Activated T-helper 2 cell treated with anti-CD3 and anti-CD28 coated beads, Interferon-gamma antibody, Interleukin-2, Interleukin-4, amounts not matched to agents 10 μg/mL and 5 μg/mL and 100 μg/mL, durations not matched to agents 14 hours and 24 hours and 36 hours (primary cell): ENCODE measurements at places on chromosomes 12 and 14. TPM values are rescaled to one million over a fixed set of nuclear protein-coding genes. Genes with fewer than 3 reads are reported as not detected.

DNA sequence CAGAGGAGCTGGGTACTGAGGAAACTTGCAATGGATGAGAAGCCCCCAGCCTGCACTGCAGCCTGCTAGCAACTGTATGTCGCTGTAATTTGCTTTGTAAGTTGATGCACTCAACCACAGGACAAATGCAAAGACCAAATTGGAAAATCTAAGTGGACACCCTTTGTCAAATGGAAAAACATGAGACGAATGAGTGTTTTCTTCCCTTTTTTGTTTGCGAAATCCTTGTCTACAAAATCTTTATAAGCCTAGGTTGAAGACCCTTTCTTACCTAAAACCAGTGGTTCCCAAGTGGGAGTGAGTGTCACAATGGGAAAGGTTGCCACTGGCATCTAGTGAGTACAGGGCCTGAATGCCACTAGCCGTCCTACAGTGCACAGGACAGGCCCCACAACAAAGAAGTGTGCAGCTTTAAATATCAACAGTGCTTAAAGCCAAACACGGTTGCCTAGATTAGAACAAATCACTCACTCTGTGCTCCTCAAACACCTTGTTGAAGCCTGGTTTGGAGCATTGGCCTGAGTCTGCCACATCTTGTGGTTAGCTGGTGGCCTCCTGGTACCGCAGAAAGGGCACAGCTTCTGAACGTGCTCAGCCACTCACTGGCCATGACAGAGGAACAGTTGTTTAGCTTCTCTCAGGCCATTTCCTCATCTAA is 7.6 kb upstream of the VASH1 start:
- peaks cover 6% of the 10 kb centered on the region for H3K27me3 ChIP-seq
- no peaks in the 10 kb centered on the region for H3K36me3 ChIP-seq
- no peaks in the 10 kb centered on the region for H3K4me1 ChIP-seq
- DNase-seq = no peak
- H3K4me3 ChIP-seq = no peak overlapping the region
- H3K27ac ChIP-seq = no peak overlapping the region

DNA sequence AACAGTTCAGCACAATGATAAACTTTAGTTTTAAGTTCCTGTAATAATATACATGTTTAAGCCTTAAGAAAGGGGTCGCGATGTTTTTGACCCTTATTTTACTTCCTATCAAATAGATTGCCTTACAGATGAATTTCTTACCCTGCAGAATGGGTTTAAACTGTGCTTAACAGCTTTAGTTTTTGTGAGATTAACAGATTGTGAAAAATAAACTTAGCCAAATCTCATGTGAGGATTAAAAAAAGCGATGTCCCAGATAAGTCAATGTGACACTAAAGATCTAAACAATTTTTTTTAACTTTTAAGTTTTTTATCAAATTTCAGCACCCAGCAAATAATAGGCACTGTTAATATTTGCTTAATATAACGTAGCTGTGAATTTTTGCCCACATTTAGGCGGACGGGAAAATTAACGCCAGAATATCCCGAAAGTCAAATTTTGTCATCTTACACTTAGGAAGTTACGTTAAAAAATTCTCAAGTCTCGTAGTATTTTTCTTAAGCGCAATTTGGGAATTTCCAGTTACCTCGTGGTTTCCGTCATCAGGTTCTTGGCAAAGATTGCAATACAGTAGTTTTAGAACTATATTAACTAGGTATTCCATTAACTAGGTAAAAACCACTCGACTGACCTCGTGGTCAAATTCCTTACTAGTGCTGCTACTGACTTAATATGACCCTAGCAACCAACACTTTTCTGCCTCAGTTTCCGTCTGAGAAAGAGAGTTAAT is 1.2 kb downstream of the HNRNPC start:
- H3K27ac ChIP-seq = peak overlapping the region; percentile 100
- H3K4me3 ChIP-seq = peak overlapping the region; percentile 99
- peaks cover 41% of the 10 kb centered on the region for H3K4me1 ChIP-seq
- DNase-seq = no peak
- H3K36me3 ChIP-seq = peaks cover 64% of the 10 kb centered on the region
- H3K27me3 ChIP-seq = no peaks in the 10 kb centered on the region

DNA sequence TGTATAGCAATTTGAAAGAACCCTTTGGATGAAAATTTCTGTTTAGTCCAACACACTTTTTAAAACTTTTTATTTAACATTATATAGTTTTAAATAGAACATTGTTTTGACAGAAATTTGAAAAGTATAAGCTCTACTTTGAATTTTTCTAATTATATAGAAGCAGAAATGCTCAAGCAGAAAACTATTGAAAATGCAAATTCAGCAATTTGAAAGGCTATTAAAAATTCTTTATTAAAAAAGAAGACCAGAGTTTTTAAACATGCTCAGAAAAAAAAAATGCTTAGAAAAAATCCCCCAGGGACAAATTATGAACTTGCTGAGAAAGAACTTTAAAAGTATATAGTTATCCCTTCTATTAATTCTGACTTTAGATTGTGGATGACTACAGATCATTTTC is 21.1 kb upstream of the FSCB start:
- H3K4me1 ChIP-seq = no peaks in the 10 kb centered on the region
- DNase-seq = no peak
- H3K27me3 ChIP-seq = no peaks in the 10 kb centered on the region
- H3K36me3 ChIP-seq = no peaks in the 10 kb centered on the region

- no peak for DNase-seq
- H3K36me3 ChIP-seq = no peaks in the 10 kb centered on the region
- no peak overlapping the region for H3K4me3 ChIP-seq
- peaks cover 40% of the 10 kb centered on the region for H3K4me1 ChIP-seq
- no peaks in the 10 kb centered on the region for H3K27me3 ChIP-seq
These were observed 140.8 kb downstream of the TTC7B start for GRCh38 chr14:90675399-90675798.

DNA sequence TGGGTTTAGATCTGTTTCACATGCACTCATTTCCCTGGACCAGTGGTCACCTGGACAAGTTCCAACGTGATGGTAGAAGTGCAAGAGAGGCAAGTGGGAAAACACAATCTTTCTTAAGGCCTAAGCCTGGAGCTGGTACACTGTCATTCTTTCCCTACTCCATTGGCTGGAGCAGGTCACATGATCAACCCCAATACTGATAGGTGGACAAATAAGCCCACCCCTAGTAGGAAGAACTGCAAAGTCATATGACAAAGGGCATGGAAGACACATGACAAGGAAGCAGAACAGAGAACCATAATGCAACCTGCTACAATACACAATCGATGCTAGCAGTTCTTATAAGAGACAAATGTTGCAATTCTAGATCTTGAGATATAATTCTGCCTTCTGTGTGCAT is 66.3 kb downstream of the SRRM4 start:
- H3K36me3 ChIP-seq = no peaks in the 10 kb centered on the region
- no peak overlapping the region for H3K27ac ChIP-seq
- no peak overlapping the region for H3K4me3 ChIP-seq
- no peaks in the 10 kb centered on the region for H3K27me3 ChIP-seq
- DNase-seq = no peak

DNA sequence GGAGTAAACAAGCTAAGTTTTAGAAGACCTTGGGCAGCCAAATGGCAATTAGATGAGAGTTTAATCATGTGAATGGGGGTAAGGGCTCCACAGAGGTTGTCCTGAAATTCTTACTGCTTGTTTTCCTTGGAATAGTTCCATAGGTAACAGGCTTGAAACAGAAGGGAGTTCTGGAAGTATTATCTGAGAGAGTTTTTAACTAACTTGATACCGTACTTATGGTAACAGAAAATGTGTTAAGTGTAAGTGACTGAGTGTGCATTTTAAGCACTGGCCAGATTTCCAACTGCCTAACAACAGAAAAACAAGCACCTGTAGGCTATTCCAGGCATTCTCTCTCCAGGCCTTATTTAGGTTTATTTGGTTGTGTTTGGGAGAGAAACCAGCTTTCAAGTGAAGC is 414.6 kb upstream of the PDE3A start:
- no peaks in the 10 kb centered on the region for H3K27me3 ChIP-seq
- H3K36me3 ChIP-seq = no peaks in the 10 kb centered on the region
- no peak for DNase-seq
- H3K27ac ChIP-seq = no peak overlapping the region

- no peaks in the 10 kb centered on the region for H3K36me3 ChIP-seq
- H3K4me3 ChIP-seq = peak overlapping the region; percentile 80
- peaks cover 7% of the 10 kb centered on the region for H3K27me3 ChIP-seq
- peaks cover 26% of the 10 kb centered on the region for H3K4me1 ChIP-seq
These were observed 4.4 kb downstream of the REM2 start for GRCh38 chr14:22887260-22887989.

- H3K27me3 ChIP-seq = no peaks in the 10 kb centered on the region
- no peak overlapping the region for H3K4me3 ChIP-seq
- peaks cover 19% of the 10 kb centered on the region for H3K36me3 ChIP-seq
- no peak overlapping the region for H3K27ac ChIP-seq
- peak; percentile 30 for DNase-seq
These were observed 839 bp downstream of the SLC38A1 start for GRCh38 chr12:46267825-46268582.

DNA sequence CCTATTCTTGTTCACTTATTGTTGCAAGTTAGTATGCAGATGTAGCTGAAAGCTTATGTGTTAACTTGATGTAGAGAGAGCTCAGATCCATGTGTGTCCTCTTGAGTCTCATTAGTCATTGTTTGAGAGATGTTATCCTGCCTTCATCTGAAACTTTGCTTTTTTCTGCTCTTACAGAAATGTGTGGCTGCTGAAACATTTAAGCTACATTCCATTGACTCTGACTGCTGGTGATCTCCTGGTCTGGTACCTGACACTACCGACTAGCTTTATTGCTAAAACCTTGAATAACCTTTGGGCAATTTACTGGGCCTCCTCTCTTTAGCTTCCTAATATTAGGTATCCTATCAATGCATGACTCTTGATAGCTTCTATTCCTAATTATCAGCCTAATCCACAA is 705.6 kb upstream of the FOXG1 start:
- no peaks in the 10 kb centered on the region for H3K36me3 ChIP-seq
- no peak overlapping the region for H3K4me3 ChIP-seq
- no peaks in the 10 kb centered on the region for H3K27me3 ChIP-seq
- no peak for DNase-seq

DNA sequence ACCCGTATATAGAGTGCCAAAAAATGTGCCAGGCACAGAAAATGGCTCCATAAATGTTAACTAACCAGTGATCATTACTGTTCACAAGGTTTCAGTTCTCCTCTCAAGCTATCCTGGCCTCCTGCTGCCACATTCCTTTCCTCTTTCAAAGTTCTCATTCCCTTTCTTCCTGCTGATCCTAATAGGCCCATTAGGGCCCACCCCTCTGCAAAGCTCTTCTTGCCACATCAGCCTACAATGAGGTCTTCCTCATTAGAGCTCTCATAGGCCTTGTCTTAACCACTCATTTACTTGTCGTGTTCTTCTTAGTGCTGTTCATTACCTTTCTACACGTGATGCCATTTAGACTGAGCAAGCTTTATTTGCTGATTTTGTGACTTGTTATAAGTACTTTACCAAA is 40.5 kb downstream of the RPS29 start:
- DNase-seq = no peak
- no peaks in the 10 kb centered on the region for H3K27me3 ChIP-seq
- no peak overlapping the region for H3K27ac ChIP-seq
- H3K4me3 ChIP-seq = no peak overlapping the region
- no peaks in the 10 kb centered on the region for H3K36me3 ChIP-seq

EML5 gene
- 0.39 and 0.55 TPM in 2 replicates for total RNA-seq

SETD3 gene
- 52.9 and 53.7 TPM in 2 replicates for total RNA-seq

TAS2R50 gene
- 1.0 and 1.1 TPM in 2 replicates for total RNA-seq
